ENCODE measurements at places on chromosomes 1 and 21. TPM values are rescaled to one million over a fixed set of nuclear protein-coding genes. Genes with fewer than 3 reads are reported as not detected.

DNA sequence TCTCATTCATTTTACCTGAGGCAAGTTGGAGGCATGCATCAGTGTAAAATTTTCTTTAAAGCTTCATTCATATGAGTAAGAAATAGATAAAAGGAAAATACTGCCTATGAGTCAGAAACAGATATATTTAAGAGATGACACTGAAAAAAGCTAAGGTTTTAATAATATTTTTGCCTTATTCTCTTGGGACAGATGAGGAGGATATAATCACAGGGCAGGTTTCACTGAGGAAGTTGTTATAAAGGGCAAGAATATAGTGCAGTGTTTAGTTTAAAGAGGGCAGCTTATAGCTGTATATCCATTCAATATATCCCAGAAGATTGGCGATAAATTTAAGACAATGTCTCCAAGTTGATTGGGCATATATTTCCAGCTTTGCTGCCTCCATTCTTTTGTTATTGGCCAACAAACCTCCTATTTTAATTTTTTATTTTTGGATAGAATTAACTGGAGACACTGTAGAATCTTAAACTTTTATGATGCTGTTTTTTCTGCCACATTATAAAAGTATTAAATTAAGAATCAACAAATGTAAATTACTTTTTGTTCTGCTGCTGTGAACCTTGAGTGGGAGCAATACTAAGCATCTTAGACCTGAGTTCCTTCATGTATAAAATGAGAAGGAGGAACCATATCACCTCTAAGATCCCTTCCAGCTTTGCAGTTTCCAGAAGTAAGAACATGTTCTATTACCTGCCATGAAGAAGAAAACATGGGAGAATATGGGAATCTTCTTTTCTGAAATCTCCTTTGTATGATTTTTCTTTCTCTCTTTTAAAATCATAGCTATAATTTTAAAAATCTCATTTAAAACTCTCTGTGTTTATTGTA, 171.6 kb downstream of the S1PR1 start:
- H3K36me3 ChIP-seq = no peaks in the 10 kb centered on the region
- H3K4me1 ChIP-seq = no peaks in the 10 kb centered on the region
- no peaks in the 10 kb centered on the region for H3K27me3 ChIP-seq
- DNase-seq = no peak

- peaks cover 14% of the 10 kb centered on the region for H3K4me1 ChIP-seq
- peak overlapping the region; percentile 5 for H3K27ac ChIP-seq
- no peak overlapping the region for H3K4me3 ChIP-seq
- peaks cover 91% of the 10 kb centered on the region for H3K36me3 ChIP-seq
- no peaks in the 10 kb centered on the region for H3K27me3 ChIP-seq
These were observed 5.6 kb upstream of the SH3D21 start for GRCh38 chr1:36300526-36300925.

DNA sequence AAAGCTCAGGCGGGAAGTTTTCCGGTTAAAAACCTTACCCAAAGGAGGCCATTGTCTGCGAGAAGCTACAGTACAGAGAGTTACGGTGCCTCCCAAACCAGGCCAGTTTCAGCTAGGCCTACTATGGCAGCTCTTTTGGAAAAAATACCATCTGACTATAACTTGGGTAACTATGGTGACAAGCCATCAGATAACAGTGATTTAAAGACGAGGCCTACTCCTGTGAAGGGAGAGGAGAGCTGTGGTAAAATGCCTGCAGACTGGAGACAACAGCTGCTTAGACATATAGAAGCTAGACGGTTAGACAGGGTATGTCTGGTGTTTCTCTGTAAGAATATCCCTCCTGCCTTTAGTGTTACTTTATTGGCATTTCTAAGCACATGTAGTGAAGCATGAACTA, 165.9 kb downstream of the LRRC40 start:
- H3K27ac ChIP-seq = no peak overlapping the region
- H3K4me3 ChIP-seq = no peak overlapping the region
- H3K36me3 ChIP-seq = no peaks in the 10 kb centered on the region
- H3K4me1 ChIP-seq = peaks cover 10% of the 10 kb centered on the region
- DNase-seq = no peak

GRCh38 chr1:171381866-171382210, 67.9 kb downstream of the FMO4 start:
- no peak overlapping the region for H3K27ac ChIP-seq
- H3K4me3 ChIP-seq = no peak overlapping the region
- DNase-seq = no peak
- no peaks in the 10 kb centered on the region for H3K27me3 ChIP-seq
- no peaks in the 10 kb centered on the region for H3K4me1 ChIP-seq

DNA sequence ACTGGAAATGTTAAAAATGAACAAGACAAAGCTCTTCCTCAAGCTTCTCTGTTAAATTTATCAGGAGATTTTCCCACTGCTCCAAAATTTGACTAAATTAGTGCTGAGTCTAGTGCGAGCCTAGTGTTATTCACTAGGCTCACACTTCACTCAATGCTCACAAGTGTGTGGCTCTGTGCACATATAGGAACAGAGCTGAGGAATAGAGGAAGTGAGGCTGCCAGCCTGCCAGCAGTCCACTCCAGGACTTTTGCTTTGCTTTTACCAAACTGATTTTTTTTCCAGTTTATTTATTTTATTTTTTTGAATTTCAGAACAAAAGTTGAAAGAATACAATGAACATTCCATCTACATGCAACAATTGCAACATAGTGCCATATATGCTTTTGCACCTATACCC, 87.2 kb downstream of the VAV3 start:
- H3K27me3 ChIP-seq = no peaks in the 10 kb centered on the region
- no peak overlapping the region for H3K27ac ChIP-seq
- no peaks in the 10 kb centered on the region for H3K36me3 ChIP-seq
- H3K4me1 ChIP-seq = no peaks in the 10 kb centered on the region

DNA sequence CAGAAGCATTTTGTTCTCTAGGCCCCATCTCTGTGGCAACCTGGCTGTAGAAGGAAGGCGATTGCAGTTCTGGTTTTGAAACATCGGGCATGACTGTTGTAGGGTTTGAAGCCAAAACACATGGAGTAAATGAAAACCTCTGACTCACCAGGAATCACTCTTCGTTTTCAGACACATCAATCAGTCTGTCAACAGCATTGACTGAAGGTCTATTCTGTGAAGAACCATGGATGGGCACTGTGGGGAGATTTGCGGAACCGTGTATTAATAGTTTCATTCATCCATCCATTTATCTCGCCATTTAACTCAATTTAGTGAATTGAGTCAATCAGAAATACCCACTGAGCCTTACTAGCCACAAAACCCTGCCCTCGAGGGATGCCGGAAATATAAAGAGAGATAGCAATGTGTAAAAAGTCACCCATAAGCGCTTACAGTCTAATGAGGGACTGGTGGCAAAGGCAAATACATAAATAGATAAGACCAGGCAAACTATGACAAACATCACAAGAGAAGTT, 364.6 kb upstream of the PROX1 start:
- no peaks in the 10 kb centered on the region for H3K4me1 ChIP-seq
- DNase-seq = no peak
- H3K27me3 ChIP-seq = no peaks in the 10 kb centered on the region
- no peaks in the 10 kb centered on the region for H3K36me3 ChIP-seq
- no peak overlapping the region for H3K4me3 ChIP-seq

DNA sequence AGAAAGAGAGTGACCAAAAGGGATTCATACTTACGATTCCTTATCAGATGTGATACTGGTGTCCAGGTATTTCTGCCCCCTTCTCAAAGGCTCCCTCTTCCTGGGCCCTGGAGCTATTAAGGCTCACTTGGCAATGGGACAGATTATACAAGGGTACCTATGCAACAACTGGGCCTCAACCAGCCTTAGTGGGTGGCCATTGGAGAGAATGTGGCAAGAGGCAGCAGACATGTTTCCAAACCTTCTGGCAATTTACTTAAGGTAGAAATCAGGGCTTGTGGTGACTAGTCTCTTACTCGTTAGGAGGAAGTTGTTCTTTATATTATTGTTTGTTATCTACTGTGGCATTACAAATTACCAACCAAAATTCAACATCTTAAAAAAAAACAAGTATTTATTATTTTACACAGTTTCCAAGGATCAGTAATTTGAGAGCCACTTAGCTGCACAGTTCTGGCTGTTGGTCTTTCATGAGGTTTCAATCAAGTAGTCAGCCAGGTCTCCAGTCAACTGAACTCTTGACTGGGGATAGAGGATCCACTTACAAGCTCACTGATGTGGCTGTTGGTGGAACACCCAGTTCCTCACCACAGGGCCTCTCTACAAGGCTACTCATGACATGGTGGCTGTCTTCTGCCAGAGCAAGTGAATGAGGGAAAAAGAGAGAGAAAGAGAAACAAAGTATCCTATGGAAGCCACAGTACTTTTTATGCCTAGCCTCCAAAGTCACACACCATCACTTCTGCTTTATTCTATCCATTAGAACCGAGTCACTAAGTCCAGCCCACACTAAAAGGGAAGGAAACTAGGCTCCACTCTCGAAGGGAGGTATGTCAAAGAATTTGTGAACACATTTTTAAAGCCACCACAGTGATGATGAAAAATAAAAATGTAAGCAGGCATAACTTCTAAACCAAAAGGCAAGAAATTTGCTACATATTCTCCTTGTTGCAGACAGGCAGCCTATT, 10.7 kb downstream of the ZNF648 start:
- no peak for DNase-seq
- H3K27ac ChIP-seq = no peak overlapping the region
- no peak overlapping the region for H3K4me3 ChIP-seq
- H3K4me1 ChIP-seq = no peaks in the 10 kb centered on the region

DNA sequence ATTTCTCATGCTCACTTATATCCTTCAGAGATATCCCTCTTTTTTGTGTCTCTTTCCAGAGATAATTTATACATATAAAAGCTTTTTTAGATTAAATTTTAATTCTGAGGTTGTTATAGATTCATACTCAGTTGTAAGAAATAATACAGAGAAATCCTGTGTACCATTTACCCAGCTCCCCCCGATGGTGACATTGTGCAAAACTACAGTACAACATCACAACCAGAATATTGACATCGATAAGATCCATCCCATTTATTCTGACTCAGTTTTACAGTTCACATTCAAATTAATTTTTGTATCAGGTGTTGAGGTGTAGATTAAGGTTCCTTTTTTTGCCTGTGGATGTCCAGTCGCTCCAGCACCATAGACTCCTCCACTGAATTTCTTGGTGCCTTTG, 14.3 kb downstream of the DMRTB1 start:
- no peak overlapping the region for H3K4me3 ChIP-seq
- no peaks in the 10 kb centered on the region for H3K27me3 ChIP-seq
- DNase-seq = no peak
- no peaks in the 10 kb centered on the region for H3K36me3 ChIP-seq
- no peak overlapping the region for H3K27ac ChIP-seq
- H3K4me1 ChIP-seq = peaks cover 8% of the 10 kb centered on the region

GRCh38 chr21:44630440-44630839, 3.5 kb downstream of the KRTAP10-9 start:
- no peaks in the 10 kb centered on the region for H3K4me1 ChIP-seq
- H3K36me3 ChIP-seq = no peaks in the 10 kb centered on the region
- no peaks in the 10 kb centered on the region for H3K27me3 ChIP-seq
- DNase-seq = peak; percentile 34

The UHMK1 gene
- 34.4 TPM for total RNA-seq

The FUCA1 gene
- 24.5 TPM for total RNA-seq

The GBP2 gene
- total RNA-seq = 169 TPM

The PDPN gene
- total RNA-seq = 11.6 TPM
